ENCODE measurements at places on chromosomes 7 and 10. TPM values are rescaled to one million over a fixed set of nuclear protein-coding genes. Genes with fewer than 3 reads are reported as not detected.

- no peaks in the 10 kb centered on the region for H3K27me3 ChIP-seq
- peaks cover 14% of the 10 kb centered on the region for H3K4me1 ChIP-seq
- DNase-seq = no peak
- H3K36me3 ChIP-seq = no peaks in the 10 kb centered on the region
- no peak overlapping the region for H3K27ac ChIP-seq
Observed at GRCh38 chr7:18421297-18422002, 74.1 kb upstream of the HDAC9 start.

NME8 gene
- total RNA-seq = not detected

DNA sequence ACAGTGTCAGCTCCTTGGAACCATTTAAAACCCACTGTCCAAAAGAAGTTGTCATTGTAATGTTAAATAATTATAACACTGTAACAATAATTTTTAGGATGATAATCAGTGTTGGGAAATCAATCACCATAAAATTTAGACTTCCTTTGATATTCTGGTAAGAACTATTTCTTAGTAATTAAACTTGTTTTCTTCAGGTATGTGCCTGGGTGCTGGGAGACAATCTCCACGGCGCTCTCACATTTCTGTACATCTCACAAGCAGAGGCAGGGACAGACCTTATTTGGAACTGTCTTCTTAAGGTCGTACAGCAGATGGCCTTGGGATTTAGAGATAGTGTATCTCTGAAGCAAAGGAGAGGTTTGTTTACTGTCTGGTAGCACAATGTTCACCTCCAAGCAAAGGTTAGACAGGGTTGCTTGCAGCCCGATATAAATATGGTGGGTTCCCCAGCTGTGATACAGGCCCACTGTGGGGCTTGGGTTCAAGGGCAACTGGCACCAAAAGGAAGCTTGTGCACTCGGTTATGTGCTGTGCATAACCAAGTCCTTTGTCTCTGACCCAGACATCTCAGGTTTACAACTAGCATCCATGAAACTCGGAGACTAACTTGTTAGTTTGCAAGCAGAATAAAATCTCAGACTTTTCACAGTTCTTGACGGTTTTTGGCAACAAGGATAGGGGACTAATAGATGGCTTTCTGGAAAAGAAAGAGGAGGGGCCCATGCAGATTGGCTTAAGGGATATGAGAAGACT, 125.5 kb downstream of the RNF32 start:
- no peak for DNase-seq
- H3K36me3 ChIP-seq = no peaks in the 10 kb centered on the region
- no peak overlapping the region for H3K4me3 ChIP-seq
- H3K4me1 ChIP-seq = peaks cover 14% of the 10 kb centered on the region

NPFFR1 gene
- total RNA-seq = not detected

DNA sequence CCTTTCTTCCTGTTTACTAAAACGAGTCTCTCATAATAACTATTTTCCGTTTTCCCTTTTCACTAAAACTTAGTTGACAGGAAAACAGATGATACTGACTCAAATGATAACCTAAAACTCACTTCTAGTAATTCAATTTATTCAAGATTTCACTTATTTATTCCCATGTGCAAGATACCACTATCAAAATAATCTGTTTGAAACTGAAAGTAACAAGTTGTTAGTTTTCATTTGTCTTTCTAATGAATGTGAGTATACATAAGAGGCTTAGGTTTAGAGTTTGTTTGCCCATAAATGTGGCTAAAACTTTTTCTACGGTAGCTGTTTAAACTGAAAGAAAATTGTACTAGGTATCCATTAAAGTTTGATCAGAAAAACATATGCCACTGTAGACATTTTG, 314.9 kb upstream of the STEAP1 start:
- no peaks in the 10 kb centered on the region for H3K36me3 ChIP-seq
- DNase-seq = no peak

STEAP4 gene
- not detected for total RNA-seq

GBX1 gene
- not detected for total RNA-seq

GRCh38 chr7:20395511-20395910, 64.8 kb downstream of the ITGB8 start:
- DNase-seq = no peak
- H3K27ac ChIP-seq = no peak overlapping the region
- H3K4me1 ChIP-seq = peaks cover 1% of the 10 kb centered on the region

- peaks cover 6% of the 10 kb centered on the region for H3K27me3 ChIP-seq
- peaks cover 20% of the 10 kb centered on the region for H3K4me1 ChIP-seq
- peak overlapping the region; percentile 100 for H3K27ac ChIP-seq
- peak; percentile 78 for DNase-seq
Observed at GRCh38 chr7:26398756-26399509, 107.3 kb downstream of the SNX10 start.

DNA sequence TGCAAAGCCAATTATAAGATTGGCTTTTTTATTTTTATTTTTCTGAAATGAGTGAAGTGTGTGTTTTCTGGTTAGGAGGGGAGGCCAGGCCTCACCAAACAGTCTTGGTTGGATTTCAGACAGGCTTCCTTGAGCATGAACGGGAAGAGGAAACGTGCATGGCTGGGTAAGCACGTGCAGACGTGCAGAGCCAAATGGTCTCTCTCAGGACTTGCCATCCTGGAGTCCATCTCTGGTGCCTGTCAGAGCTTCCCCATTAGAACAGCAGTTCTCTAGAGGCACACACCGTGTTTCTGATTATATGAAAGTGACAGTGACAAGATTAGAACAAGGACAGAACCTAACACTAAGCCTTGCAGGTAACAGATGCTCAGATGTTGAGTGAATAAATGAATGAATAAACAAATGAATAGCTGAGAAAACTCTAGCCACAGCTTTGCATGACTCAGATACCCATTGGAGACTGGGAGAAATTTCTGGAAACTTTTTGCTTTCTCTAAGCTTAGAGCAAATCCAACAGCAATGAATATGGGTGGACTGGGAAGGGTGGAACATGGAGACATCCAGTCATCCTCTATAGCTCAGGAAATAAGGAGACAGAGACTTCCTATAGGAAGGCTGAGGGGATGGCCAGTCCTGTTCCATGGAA, 11.8 kb upstream of the CALD1 start:
- no peaks in the 10 kb centered on the region for H3K27me3 ChIP-seq
- DNase-seq = no peak
- peaks cover 5% of the 10 kb centered on the region for H3K4me1 ChIP-seq
- no peaks in the 10 kb centered on the region for H3K36me3 ChIP-seq
- H3K4me3 ChIP-seq = no peak overlapping the region

GRCh38 chr7:84950836-84951235, 236.0 kb downstream of the SEMA3D start:
- no peak overlapping the region for H3K27ac ChIP-seq
- H3K4me1 ChIP-seq = no peaks in the 10 kb centered on the region
- H3K4me3 ChIP-seq = no peak overlapping the region
- no peaks in the 10 kb centered on the region for H3K36me3 ChIP-seq

- DNase-seq = no peak
- H3K27me3 ChIP-seq = no peaks in the 10 kb centered on the region
- H3K4me3 ChIP-seq = no peak overlapping the region
- H3K4me1 ChIP-seq = peaks cover 6% of the 10 kb centered on the region
- peaks cover 4% of the 10 kb centered on the region for H3K36me3 ChIP-seq
Observed at GRCh38 chr10:73426318-73426717, 7.0 kb downstream of the MSS51 start.

Data from glutamatergic neuron (in vitro differentiated cells).